Stimulated activated CD8-positive, alpha-beta memory T cell treated with anti-CD3 and anti-CD28 coated beads, Interleukin-7, amount 100 ng/mL, for 1 hour (primary cell): ENCODE measurements at places on chromosomes 1 and 21.

- DNase-seq, result no peak
Measured at GRCh38 chr1:213110349-213111300, 59.6 kb downstream of the RPS6KC1 start.

DNA sequence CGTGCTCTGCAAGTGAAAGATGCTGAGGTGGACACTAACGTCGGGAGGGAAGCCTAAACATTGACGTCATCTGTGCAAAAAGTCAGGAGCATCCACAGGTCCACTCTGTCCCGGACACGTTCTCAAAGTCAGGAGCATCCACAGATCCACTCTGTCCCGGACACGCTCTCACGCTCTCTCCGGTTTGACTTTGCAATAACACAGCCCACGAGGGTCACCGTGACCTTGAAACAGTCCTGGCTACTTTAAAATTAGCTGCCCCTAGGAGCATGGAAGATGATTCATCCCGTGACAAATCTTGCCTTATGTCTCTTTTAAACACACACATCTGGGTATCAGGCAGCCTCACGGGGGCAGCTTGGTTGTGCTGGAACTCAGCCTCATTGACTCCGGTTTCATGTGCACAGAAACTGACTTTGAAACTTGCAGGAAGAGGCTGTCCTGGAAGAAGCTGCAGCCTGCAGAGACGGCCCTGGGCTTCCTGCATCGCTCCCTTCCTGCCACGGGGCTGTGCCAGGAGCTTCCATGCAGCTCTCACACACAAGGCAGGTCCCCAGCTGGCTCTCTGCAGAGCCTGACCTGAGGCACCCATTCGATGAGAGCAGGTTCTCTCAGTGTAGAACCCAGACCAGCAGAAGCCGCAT is 18.1 kb upstream of the COL18A1 start:
- DNase-seq, result no peak

GRCh38 chr1:193417945-193418744 is 231.7 kb upstream of the B3GALT2 start:
- DNase-seq, result no peak

- DNase-seq, result no peak
Measured at GRCh38 chr1:112937495-112937894, 18.5 kb downstream of the SLC16A1 start.

DNA sequence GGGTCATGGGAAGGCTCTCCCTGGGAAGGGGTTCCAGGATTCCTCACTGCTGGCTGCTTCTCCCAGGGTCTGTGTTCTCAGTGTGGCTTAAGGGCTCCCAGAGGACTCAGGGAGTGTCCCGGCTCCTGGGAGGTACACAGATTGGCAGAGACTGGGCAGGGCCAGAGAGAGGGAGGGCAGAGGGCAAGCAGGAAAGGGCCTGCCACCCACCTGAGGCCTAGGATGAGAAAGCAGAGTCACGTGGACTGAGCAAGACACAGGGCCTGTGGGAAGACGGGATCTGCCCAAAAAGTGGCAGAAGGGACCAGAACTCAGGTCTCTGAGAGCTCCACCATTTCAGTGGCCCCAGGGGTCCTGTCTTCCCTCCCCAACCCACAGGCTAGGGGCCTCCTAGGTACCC is 871 bp downstream of the SLFNL1 start:
- no peak for DNase-seq
